ENCODE measurements at places on chromosomes 5 and 9. TPM values are rescaled to one million over a fixed set of nuclear protein-coding genes. Genes with fewer than 3 reads are reported as not detected.
A peak's percentile ranks its signal among the peaks of the same experiment; 100 is the strongest.

Gene F2RL2
- 21.7 TPM for total RNA-seq

Gene SV2C
- total RNA-seq: not detected

Gene BSPRY
- total RNA-seq: not detected

Gene GRM6
- total RNA-seq: not detected

Gene C5orf58
- not detected for total RNA-seq

- no peak overlapping the region for H3K27ac ChIP-seq
- H3K27me3 ChIP-seq: no peaks in the 10 kb centered on the region
- DNase-seq: no peak
- no peak overlapping the region for H3K4me3 ChIP-seq
- H3K4me1 ChIP-seq: peaks cover 25% of the 10 kb centered on the region
These were observed 166.1 kb downstream of the TRIO start for GRCh38 chr5:14309199-14309598.

DNA sequence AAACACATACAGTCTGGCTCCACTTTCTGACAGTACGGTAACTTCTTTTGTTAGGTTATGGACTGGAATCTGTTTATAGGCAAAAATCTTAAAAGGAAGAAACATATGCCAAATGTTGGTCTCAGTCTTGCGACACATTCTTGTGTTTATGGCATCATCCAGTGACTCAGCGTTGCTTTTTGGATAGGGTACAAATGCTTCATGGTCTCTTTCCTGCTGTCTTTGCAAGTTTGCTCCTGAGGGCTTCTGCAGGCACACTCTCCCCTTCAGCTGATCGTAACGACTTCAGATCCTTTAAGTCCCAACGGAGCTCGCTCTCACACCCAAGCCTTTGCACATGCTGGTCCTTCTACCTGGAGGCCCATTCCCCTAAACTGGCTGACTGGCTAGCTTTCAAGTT, 23.6 kb upstream of the TNFSF8 start:
- H3K4me3 ChIP-seq: no peak overlapping the region
- H3K27me3 ChIP-seq: peaks cover 8% of the 10 kb centered on the region
- H3K36me3 ChIP-seq: no peaks in the 10 kb centered on the region
- peak; percentile 84 for DNase-seq

DNA sequence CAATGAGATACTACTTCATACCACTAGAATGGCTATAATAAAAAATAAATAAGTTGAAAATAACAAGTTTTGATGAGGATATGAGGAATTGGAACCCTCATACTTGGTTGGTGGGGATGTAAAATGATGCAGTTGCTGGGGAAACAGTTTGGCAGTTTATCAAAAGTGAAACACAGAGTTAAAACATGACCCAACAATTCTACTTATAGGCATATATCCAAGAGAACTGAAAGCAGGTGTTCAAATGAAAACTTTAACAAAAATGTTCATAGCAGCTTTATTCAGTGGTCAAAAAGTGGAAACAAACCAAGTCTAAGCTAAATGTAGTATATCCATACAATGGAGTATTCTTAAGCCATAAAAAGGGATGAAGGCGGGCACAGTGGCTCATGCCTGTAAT, 13.1 kb upstream of the LHFPL2 start:
- H3K36me3 ChIP-seq: no peaks in the 10 kb centered on the region
- no peak for DNase-seq
- H3K27ac ChIP-seq: no peak overlapping the region
- H3K4me1 ChIP-seq: peaks cover 14% of the 10 kb centered on the region

GRCh38 chr9:16258708-16259107, 611.8 kb downstream of the BNC2 start:
- peaks cover 1% of the 10 kb centered on the region for H3K27me3 ChIP-seq
- H3K36me3 ChIP-seq: no peaks in the 10 kb centered on the region
- peaks cover 5% of the 10 kb centered on the region for H3K4me1 ChIP-seq

- DNase-seq: peak; percentile 77
- peaks cover 49% of the 10 kb centered on the region for H3K4me1 ChIP-seq
- H3K36me3 ChIP-seq: peaks cover under 1% of the 10 kb centered on the region
- no peaks in the 10 kb centered on the region for H3K27me3 ChIP-seq
These were observed 438 bp upstream of the ARSI start for GRCh38 chr5:150303070-150303615.

GRCh38 chr9:137405677-137406081, 17.3 kb downstream of the EXD3 start:
- H3K27ac ChIP-seq: no peak overlapping the region
- no peak overlapping the region for H3K4me3 ChIP-seq
- no peaks in the 10 kb centered on the region for H3K36me3 ChIP-seq
- H3K27me3 ChIP-seq: no peaks in the 10 kb centered on the region

DNA sequence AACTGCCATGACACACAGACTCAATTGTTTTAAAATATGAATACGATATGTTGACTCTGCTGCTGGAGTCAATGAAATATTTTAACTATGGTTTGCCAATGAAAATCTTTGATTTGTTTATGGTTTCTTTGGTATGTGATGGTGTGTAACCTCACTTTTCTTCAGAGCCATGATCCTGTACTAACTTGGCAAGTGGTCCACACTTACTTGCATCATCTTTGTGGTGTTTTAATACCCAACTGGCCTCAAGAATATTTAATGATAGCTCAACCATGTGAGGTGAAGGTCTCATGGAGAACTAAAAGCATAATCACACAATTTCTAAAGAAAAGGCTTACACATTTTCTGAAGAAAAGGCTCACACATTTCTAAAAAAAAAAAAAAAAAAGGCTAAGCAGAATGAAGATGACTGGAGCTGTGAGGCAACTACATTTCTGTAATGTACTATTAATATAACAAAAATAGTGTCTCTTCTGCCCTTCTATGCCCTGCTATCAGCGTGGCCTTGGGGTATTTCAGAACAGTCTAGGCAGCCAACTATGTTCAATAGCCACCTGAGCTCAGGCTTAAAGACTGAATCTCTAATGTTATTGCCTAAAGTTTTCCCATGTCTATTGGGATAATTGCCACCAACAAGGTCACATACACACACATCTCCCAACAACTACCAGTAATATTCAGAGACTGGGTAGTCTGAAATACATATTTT, 395.0 kb downstream of the MLLT3 start:
- no peaks in the 10 kb centered on the region for H3K36me3 ChIP-seq
- no peaks in the 10 kb centered on the region for H3K27me3 ChIP-seq
- H3K4me3 ChIP-seq: no peak overlapping the region
- H3K4me1 ChIP-seq: no peaks in the 10 kb centered on the region

Data from IMR-90 (cell line).